ENCODE measurements at places on chromosomes 3 and 15.

DNA sequence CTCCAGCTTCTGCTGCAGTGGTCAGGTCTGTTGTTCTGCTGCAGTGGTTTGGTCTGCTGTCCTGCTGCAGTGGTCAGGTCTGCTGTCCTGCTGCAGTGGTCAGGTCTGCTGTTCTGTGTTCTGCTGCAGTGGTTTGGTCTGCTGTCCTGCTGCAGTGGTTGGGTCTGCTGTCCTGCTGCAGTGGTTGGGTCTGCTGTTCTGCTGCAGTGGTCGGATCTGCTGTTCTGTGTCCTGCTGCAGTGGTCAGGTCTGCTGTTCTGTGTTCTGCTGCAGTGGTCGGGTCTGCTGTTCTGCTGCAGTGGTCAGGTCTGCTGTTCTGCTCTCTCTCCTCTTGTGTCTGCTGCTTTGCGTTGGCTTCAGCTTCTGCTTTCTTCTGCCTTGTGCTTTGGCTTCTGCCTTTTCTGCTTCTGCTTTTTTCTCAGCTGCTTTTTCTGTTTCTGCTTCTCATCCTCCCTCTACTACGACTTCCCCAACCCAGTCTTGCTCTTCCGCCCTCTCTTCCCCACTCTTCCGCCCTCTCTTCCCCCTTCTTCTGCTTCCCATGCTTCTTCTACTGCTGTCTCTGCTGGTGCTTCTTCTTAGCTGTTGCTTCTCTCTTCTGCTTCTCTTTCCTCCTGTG, 50.7 kb downstream of the FAM43A start:
- no peak for DNase-seq

GRCh38 chr15:41562244-41562643, 3.2 kb downstream of the TYRO3 start:
- no peak for DNase-seq

DNA sequence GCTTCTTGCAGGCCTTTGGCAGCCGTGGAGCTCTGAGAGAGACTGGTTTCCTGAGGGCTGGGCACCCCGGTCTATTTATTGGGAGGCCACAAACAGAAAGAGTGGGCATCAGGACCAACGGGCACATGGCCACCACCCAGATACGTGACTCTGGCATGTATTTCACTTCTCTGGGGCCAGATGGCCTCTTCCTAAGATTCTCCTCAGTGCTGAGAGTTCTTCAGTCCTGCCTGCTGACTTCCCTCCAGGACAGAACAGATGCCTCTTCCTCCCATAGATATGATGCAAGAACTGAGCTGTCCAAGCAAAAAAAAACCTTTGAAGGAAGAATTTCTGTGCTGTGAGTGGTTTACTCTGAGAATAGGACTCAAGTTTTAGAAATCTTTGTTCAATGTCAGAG, 107.7 kb downstream of the IGF2BP2 start:
- DNase-seq, result no peak

GRCh38 chr3:151630035-151630434, 103.7 kb upstream of the AADACL2 start:
- DNase-seq, result no peak

DNA sequence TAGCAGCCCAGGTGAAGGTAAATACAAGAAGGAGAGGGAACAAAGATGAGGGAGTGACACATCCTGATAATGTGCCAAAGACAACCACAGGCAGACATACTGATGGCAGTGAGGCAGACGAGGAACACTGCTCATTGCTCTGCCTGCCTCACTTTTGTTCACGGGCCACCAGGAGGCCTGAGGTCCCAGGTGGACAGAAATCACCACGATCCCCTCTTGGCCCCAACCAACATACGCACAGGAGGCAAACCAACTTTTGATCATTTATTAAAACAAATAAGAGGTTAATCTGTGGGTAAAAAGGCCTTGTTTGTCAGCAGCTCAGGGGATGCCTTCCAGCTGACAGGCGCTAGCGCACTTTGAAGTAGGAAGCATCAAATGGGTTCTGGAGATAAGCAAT, 4.2 kb downstream of the ALG1L2 start:
- DNase-seq, result no peak

GRCh38 chr3:133459400-133459799, 59.5 kb downstream of the BFSP2 start:
- peak; percentile 78 for DNase-seq

DNA sequence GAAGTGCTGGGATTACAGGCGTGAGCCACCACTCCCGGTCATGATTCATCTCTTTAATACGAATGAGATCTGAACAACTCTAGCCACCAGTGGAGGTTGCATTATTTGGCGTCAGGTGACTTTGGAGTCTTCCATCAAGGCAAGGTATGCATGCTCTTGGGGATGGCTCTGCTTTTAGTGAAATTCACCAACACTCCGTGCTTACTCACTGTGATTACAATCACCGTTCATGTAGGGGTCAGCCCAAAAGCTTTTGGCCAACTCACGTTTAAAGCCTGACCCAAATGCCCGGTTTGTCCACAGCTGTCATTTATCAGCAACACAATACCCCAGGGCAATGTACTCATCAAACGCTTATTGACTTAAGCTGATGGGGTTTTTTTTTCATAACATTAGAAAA, 155.4 kb downstream of the PDZRN3 start:
- no peak for DNase-seq

DNA sequence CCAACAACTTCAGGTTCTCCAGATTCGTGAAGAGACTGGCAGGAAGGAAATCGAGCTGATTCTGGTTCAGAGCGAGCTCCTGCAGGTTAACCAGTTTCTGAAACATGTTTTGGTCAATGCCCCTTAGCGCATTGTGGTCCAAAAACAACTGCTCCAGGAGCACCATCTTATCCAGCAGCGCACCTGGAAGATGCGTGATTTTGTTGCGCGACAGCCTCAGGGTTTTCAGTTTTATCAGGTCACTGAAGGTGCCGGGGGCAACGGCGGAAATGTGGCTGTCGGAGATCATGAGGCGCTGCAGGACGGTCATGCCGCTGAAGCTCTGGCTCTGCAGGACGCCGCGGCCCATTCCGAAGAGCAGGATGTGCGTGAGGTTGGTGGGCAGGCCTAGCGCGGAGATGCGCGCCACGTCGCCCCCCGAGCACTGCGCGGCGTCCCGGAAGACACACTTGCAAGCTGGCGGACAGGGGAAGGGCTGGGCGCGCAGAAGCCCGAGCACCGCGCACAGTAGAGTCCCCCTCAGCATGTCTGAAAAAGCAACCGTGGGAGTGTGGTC, 1.2 kb downstream of the GP5 start:
- no peak for DNase-seq

DNA sequence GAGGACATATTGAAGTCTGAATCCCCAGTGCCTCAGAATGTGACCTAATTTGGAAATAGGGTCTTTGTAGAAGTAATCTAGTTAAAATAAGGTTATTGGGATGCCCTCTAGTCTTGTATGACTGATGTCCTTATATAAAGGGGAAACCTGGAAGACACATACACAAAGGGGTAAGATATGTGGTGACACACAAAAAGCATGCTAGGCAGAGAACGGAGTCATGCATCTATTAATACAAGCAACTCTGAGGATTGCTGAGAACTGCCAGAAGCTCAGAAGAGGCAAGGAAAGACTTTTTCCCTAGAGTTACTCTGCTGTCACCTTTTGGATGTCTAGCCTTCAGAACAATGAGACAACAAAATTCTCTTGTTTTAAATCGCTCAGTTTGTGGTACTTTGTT, 58.1 kb upstream of the TMEM108 start:
- no peak for DNase-seq

DNA sequence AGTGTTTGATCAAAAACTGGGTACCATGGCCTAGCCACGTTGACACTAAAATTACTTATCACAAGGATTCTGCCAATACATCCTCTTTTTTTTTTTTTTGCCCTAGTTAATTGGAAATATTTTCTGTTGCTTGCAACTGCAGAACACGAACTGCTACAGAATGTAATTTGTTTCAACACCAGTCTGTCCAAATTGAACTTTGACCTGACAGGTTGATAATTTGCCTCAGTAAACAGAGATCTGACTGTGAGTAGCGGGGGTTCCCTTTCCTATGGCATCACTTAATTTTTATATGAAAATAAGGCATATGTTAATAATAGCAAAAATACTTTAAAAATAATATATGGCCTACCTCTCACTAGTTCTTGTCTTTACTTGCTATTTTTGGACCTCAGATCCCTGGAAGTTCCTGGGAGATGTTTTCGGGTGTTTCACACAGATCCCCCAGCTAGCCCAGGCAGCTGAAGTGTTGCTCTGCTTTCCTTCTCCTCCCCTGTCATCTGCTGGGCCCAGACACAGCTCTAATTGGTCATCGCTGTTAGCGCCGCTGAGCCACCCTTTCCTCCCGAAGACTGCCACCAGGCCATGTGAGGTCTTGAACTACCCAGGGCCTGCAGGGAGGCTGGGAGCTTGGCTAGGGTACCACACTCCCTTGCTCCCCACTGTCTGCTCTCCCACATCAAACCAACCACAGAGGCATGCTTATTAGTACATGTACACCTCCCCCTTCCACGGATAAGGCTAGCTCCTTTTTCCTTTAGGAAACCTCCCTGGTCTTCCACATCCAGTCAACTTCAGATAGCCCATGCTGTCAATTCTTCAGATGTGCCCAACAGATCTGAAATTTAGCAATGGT, 89.8 kb upstream of the RNF7 start:
- no peak for DNase-seq

GRCh38 chr15:89171136-89172072, 50.0 kb downstream of the RLBP1 start:
- no peak for DNase-seq

DNA sequence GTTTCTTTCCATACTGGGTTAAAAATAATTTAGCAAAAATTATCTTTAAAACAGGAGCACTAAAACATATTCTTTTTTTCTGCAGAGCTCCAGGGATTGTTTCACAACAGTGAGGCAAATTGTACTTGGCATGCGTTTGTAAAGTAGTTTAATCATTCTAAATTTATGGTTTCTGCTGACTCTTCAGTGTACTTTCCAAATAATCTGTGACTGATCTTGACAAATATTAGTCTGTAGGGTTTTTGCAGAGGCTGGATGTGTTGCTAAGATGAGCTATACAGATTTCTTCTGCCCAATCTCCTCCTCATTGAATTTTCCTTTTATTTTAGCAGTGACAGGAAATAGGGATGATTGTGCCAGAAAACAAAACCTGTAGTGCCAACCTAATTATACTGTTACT, 328.0 kb upstream of the MANF start:
- DNase-seq, result no peak

GRCh38 chr3:179666436-179667035, 13.7 kb downstream of the USP13 start:
- DNase-seq, result peak; percentile 56

- DNase-seq, result no peak
Measured at GRCh38 chr3:177810162-177810623, 612.9 kb upstream of the TBL1XR1 start.

DNA sequence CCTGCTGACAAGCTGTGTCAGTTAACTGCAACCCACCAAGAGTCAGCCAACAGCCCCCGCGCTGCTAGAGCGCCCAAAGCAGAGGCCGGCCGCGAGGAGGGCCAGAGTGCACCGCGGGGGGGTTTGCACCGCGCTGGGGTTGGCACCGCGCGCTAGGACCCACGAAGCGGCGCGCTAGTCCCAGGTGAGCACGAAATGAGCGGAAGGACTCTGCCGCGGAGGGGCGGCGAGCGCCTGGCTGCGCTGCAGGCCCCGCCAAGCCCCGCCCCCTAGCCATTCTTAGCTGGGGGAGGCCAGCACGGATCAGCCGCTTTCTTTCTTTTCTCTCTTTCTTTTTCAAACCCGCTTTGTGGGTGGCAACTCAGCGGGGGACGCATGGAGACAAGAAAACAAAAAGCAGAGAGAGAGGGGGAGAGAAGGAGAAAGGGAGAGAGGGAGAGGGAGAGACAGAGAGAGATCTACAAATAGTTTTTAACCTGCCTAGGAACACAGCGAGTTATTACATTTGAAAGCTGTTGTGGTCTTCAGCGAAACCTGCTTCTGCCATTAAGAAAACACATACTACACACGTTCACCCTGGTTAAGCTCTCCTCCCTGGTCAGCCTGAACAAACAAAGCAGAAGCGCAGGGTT, 6.9 kb upstream of the FOXB1 start:
- no peak for DNase-seq

DNA sequence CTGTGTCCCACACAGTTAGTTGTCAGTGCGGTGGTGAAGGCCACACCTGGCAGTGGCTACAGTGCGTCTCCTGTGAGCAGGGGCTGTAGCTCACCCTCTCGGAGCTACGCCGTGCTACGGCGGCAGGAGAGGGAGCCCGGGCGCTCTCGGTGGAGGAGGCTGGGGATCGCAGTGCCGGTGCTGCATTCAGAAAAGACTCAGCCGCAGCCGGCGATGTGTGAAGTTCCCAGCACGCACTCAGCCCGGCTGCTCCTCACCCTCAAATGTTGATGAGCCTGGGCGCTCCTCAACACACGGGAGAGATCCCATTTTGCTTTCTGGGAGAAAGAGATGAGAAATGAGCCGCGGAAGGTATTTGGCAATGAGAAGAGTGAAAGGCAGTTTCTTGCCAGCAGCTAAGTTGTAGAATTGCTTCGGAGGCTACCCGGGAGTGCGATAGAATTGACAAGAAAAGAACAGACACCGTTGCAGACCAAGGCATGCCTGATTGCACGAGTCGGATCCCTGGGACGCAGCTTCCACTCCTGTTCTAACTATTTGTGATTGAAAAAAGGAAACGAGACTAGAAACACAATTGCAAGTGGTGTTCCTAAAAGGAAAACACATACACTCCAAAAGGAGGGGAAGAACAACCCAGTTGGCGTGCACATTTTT, at the start of gene UNC13C:
UNC13C (plus strand) TSS at position 189 of the 654 bp plus-strand sequence. CDS start 34,463 bp downstream, outside the sequence.
- no peak for DNase-seq

- no peak for DNase-seq
Measured at GRCh38 chr3:39819899-39820298, 10.5 kb downstream of the MYRIP start.

GRCh38 chr3:48881652-48882114, 17.0 kb downstream of the SLC25A20 start:
- peak; percentile 54 for DNase-seq

GRCh38 chr3:195899701-195900435, 8.5 kb downstream of the TNK2 start:
- DNase-seq, result no peak

- DNase-seq, result no peak
Measured at GRCh38 chr3:44918581-44918980, 44.2 kb downstream of the TGM4 start.

- no peak for DNase-seq
Measured at GRCh38 chr3:172276103-172276502, 172.2 kb downstream of the GHSR start.

GRCh38 chr3:14534516-14535191, 5.5 kb downstream of the GRIP2 start:
- no peak for DNase-seq

DNA sequence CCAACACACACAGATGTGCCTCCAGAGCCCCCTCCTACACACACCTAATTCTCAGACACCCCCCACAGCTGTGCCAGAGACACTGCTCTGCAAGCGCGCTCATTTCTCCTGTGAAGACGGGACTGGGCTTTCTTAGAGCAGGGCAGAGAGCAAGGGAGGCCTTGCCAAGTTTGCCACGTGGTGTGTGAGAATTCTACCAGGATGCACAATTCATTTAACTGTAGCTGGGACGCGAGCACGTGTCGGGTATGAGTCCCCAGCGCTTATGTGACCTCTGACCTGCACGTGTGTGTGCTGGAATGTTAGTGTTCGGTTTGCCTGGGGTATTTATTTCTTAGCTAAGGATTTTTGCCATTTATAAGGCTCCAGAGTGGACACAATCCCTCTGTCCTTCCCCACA, 37.0 kb downstream of the FEM1B start:
- peak; percentile 21 for DNase-seq

GRCh38 chr15:91780387-91780786, 73.1 kb upstream of the SLCO3A1 start:
- DNase-seq, result no peak

- no peak for DNase-seq
Measured at GRCh38 chr15:47203993-47204392, 513.3 kb upstream of the SEMA6D start.

All from left lobe of liver (tissue), 2 donors.